ENCODE measurements at places on chromosomes 2 and 18.

DNA sequence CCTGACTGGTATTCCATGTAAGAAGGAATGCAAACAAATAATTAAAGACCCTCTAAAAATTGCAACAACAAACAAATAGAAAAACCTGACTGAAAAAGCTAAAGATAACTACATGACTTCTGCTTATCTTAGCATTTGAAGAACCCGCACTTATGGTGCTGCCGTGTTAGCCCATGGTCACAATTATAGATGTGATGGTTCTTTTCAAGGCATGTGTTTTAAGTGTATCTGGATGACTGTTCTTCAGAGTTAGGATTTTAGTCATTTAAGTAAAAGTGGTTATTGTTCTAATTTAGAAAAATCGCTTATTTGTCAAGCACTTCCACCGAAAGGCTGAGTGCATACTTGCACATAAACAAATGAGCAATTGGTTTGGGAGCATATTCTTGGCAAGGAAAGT lies 77.3 kb downstream of the CPS1 start:
- DNase-seq, result no peak

GRCh38 chr2:205535001-205535400 lies 147.3 kb upstream of the NRP2 start:
- no peak for DNase-seq

GRCh38 chr18:37520508-37520907 lies 45.1 kb downstream of the CELF4 start:
- no peak for DNase-seq

GRCh38 chr2:181954538-181954883 lies 31.1 kb upstream of the PPP1R1C start:
- no peak for DNase-seq

- no peak for DNase-seq
These were observed 445.4 kb downstream of the NBAS start for GRCh38 chr2:15115776-15116175.

GRCh38 chr2:12651641-12652040 lies 65.1 kb upstream of the TRIB2 start:
- no peak for DNase-seq

GRCh38 chr2:120613742-120614571 lies 121.7 kb upstream of the GLI2 start:
- no peak for DNase-seq

- no peak for DNase-seq
These were observed 140.2 kb downstream of the MTCL1 start for GRCh38 chr18:8845506-8845905.
